ENCODE measurements at places on chromosomes 6 and 20.

DNA sequence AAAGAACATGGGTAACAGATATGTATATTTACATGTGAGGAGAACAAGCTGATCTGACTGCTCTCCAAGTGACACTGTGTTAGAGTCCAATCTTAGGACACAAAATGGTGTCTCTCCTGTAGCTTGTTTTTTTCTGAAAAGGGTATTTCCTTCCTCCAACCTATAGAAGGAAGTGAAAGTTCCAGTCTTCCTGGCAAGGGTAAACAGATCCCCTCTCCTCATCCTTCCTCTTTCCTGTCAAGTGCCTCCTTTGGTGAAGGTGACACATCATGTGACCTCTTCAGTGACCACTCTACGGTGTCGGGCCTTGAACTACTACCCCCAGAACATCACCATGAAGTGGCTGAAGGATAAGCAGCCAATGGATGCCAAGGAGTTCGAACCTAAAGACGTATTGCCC, 5.2 kb downstream of the HFE start:
- no peak for DNase-seq

GRCh38 chr20:62724692-62725595, 16.3 kb downstream of the NTSR1 start:
- no peak for DNase-seq

- no peak for DNase-seq
These were observed 237.2 kb downstream of the TFAP2A start for GRCh38 chr6:10177704-10178103.

DNA sequence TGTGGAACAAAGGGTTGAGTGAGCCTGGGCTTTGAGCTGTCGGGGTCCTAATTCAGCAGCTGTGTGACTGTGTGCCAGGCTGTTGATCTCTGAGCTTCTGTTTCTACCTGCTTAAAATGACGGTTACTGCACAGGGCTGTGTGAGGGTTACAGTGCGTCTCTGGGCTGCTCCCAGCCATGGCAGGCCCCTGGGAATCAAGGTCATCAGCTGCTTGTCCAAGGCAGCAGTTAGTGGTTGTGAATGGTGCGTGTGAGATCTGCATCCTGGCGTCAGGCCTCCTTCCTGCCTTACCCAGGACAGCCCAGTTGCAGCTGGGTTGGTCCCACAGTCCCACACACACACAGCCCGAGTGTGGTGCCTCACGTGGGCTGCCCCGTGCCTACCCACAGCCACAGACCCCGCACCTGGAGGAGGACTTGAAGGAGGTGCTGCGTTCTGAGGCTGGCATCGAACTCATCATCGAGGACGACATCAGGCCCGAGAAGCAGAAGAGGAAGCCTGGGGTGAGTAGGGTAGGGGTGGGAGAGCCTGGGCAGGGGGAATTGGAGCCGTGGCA, 15.6 kb downstream of the GTSF1L start:
- DNase-seq = no peak

GRCh38 chr20:40286975-40287531, 402.0 kb downstream of the MAFB start:
- no peak for DNase-seq

DNA sequence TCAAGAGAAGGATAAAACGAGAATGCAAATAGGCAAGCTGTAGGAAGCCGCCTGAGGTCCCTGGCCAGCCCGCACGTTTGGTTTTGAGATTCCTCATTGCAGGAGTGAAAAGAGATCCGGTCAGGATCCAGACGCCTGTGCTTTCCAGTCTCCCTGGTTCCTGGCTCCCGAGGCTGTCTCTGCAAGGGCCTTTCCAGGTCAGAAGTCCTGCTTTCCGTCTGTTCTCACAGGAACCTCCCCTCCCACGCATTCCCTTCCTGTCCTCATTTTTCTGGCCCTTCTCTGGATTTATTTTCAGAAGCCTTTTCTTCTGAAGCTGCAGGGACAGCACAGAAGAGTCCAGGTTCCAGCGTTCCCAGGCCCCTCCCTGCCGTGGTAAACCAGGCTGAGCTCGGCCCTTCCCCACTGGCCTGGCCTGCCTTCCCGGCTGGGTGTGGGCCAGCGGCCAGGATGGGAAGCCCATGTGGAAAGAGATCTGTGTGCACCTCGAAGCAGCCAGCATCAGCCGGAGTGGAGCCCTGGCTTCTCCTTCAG, 54.0 kb downstream of the TMEM242 start:
- DNase-seq = no peak
